H9 (cell line): ENCODE measurements at places on chromosomes 11 and 22. TPM values are rescaled to one million over a fixed set of nuclear protein-coding genes. Genes with fewer than 3 reads are reported as not detected.

ALG8 gene
- total RNA-seq, result 77.5 and 78.8 TPM in 2 replicates

SCGB1A1 gene
- not detected in 2 replicates for total RNA-seq

DNA sequence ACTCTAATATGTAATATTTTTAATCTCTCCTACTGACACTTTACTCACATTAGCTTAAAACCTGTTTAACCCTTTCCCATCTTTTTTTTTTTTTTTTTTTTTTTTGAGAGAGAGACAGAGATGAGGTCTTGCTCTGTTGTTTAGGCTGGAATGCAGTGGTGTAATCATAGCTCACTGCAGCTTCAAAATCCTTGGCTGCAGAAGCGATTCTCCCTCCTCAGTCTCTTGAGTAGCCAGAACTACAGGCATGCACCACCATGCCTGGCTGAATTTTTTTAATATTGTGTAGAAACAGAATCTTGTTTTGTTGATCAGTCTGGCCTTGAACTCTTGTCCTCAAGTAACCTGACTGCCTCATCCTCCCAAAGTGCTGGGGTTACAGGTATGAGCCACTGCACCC, 37.3 kb downstream of the PAMR1 start:
- no peak for DNase-seq

- DNase-seq, result no peak
Observed at GRCh38 chr11:35160902-35161597, 22.1 kb downstream of the CD44 start.

DNA sequence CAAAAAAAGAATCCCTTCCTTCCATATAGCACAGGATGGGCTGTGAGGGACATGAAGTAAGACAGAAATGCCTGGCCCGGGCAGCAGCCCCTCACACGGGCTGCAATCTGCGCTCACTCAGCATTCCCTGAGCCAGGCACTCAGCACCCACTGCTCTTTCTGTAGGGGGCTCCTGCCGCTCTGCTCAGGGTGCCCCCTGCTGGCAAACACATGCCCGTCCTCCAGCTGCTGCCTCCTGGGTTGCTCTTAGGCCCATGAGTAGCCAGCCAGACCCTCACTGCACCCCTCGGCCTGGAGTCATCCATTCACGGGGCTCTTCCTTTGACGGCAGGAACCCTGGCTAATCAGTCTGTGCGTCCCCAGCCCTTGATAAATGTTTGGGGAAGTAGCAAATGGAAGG, 6.9 kb downstream of the MCAT start:
- DNase-seq, result peak; percentile 63

OR51I1 gene
- total RNA-seq, result not detected in 2 replicates

- no peak for DNase-seq
Observed at GRCh38 chr11:94681140-94681539, 87.0 kb upstream of the AMOTL1 start.

- peak; percentile 52 for DNase-seq
Observed at GRCh38 chr11:119650251-119650650, 78.7 kb downstream of the NECTIN1 start.

GRCh38 chr22:19621373-19622060, 92.8 kb upstream of the SEPTIN5 start:
- DNase-seq, result no peak

GRCh38 chr22:46937939-46938338, 175.5 kb downstream of the TBC1D22A start:
- no peak for DNase-seq

GRAMD1B gene
- total RNA-seq, result 24.7 and 25.9 TPM in 2 replicates
